ENCODE measurements at places on chromosomes 4 and X.

- no peak for DNase-seq
These were observed 562.5 kb downstream of the CCSER1 start for GRCh38 chr4:90689739-90690138.

GRCh38 chr4:164413743-164414142 lies 340.2 kb upstream of the SMIM31 start:
- DNase-seq = no peak

GRCh38 chr4:93178279-93178678 lies 650.3 kb upstream of the ATOH1 start:
- no peak for DNase-seq

- no peak for DNase-seq
These were observed 907.1 kb downstream of the FSTL5 start for GRCh38 chr4:161256716-161257115.

DNA sequence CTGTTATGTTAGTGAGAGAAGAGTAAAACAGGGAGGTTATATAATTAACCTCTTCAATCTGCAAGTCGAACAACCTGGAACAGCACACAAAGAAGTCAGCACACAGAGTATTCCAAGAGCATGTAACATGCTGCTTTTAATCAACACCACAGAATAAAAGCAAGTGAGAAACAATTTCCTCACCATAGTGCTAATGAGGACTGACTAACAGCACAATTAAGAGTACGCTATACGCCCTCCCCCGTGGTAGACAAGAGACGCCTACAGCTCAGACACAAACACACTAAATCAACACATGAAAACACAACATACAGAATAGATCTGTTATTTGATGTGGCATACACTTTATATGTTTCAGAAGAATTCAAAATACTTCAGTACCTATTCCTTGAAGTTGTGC lies 103.0 kb downstream of the PPP3CA start:
- DNase-seq = peak; percentile 43

- DNase-seq = peak; percentile 51
These were observed at the start of gene RBMX2 for GRCh38 chrX:130401415-130402207. Gene RBMX2, plus strand, starts transcription at chrX:130401987. Its CDS starts 46 bp downstream, at chrX:130402033.

GRCh38 chr4:145625677-145626622 lies 6.8 kb downstream of the MMAA start:
- no peak for DNase-seq

DNA sequence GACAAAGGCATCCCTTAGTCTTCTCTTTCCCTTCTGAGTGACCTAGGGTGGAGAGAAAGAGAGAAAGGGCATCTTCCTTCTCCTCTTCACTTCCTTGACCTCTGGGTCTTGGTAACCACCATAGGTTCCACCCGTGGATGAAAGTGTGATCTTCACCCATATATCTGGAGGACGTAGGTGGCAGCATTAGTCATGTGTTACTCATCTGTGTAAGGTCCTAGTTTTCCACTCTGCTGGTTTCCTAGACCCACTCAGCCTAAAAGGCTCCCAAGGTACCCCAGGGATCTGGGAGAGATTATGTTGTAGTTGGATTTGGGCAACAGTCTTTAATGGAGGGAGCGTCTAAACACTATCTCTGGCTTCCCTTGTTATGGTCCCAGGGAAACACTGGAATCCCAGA lies 45.5 kb upstream of the RAB9B start:
- DNase-seq = no peak

GRCh38 chrX:17964871-17965270 lies 103.8 kb upstream of the RAI2 start:
- DNase-seq = no peak

DNA sequence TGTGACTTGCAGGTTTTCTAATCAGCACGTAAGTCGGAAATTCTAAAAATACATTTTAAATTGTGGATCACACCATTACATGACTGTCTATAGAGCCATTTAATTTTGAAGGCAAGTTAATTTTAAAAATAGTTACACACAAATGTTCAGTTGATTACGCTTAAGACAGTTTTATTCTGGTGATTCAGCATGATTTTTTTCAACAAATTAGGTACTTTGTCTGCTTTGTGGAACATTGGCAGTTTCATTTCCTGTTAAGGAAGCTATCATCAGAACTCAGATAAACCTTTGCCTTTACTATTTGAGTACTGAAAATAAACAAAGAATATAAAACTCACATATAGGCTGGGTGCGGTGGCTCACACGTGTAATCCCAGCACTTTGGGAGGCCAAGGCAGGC lies 19.5 kb downstream of the SAT1 start:
- no peak for DNase-seq

GRCh38 chr4:169105620-169106019 lies 95.6 kb upstream of the CBR4 start:
- DNase-seq = no peak

- DNase-seq = no peak
These were observed 213.7 kb downstream of the AFAP1 start for GRCh38 chr4:7725951-7726350.

DNA sequence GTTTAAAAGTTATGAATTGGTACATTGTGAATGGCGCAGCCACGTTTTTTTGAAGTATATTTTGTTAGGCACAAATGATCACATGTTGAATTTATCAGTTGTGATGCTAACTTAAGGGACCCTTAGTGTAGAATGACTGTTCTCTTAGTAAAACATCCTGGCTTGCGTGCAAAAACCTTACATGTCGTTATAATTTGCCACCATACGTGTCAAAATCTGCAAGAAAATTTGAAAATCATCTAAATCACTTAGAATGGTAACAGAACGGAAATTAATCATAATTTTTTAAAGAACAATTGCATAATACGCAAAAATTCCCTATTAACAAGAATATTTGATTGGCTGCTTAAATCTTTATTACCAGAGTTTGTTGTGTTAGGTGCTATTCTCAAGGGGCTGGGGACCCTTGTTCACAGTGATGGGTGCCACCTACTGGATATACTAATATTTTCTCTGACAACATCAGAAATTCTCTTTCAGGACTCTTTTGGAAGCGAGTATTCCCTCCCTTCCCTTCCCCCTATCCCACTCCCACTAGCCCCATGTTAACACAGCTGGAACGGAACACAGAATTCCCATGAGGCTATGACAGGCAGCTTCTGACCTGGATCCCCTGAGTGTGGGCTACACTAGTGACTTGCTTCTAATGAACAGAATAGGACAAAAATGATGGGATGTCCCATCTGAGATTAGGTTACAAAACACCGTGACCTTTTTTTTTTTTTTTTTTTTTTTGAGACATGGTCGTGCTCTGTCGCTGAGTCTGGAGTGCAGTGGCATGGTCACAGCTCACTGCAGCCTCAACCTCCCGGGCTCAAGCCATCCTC lies 71.8 kb downstream of the SUPT20HL2 start:
- no peak for DNase-seq

GRCh38 chrX:19064175-19064574 lies 58.1 kb downstream of the ADGRG2 start:
- DNase-seq = no peak

DNA sequence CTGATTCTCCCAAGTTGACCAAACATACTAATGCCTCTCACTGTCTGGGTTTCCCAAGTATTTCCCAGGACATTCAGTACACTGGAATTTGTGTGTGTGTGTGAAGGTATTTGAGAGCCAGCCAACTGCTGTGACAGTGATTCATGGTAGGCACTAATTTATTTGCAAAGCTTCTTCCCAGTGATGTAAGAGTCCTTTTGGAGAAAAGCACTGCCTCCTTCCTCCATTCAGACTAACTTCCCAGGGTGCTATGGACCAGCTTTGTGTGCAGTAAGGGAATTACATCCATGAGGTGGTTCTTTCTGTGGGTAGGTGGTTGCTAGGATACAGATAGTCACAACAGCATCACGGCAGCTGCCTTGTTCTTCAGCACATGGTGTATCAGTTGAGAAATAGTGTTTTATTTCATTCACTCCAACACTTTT lies 8.7 kb downstream of the EGF start:
- peak; percentile 1 for DNase-seq

DNA sequence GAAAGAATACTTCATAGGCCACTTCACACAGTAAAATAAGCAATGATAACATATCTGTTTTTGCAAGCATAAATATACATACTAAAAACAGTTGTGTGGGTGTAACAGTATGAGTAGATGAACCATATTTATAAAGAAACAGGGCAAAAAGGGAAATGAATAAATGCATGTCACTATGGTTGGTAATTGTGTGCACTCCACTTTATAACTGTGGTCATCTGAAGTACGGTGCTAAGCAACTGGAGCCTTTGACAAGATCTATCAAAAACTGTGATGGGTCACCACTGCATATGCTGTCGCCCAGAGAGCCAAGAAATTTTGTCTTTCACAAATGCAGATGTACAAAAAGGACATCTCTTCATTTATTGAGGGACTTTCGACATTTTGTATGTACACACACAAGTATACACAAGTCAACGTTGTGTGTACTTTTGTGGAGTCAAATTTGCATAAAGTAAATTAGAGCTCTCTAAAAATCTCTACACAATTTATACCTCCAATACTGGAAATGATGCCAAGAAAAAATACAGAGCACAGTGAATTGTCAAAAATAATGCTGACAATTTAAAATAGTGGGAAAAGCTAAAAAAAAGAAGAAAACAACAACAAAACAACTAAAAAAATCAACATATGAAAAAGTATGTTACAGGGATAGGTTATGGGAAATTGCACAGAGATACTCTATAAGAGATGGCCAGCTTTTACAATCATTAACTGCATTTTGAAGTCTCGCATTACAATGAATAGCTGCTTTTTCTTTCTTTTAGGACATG lies 123.1 kb upstream of the ENPEP start:
- no peak for DNase-seq

GRCh38 chr4:1187182-1187581 lies 14.8 kb upstream of the SPON2 start:
- no peak for DNase-seq

- no peak for DNase-seq
These were observed 143.2 kb downstream of the KIT start for GRCh38 chr4:54800831-54801530.

DNA sequence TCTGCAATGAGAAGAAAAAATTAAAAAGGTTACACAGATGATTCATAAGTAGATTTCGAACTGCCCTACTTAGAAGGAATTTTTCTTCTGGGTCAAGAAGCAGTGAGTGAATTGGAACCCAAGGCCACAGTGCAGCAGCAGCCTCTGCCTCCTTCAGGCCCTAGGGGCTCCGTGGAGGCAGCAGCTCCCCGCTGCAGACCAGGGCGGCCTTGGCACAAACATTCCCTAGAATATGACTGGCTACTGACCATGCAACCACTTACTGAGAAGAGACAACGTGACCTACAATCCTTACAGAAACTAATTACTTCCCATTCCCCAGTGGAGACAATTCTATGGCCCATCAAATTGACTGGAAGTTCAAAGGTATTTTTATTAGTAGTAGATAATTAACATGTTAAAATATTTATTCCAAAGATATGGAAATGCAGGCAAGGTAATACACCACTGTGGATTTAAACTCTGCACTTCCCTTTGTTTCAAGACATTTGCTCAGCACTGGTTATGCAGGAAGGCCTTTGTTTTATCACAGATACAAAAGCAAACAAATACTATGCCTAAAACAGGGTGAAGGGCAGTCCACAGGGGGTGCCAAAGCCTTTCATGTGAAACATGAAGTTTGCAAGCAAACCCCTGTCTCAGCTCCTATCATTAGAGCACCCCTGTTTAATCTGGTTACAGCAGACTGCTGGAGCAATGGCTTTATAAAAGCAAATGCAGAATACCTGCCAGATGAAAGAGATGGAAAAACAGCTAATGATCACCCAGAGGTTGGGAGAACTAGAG lies 59.2 kb downstream of the PCDH19 start:
- DNase-seq = no peak

DNA sequence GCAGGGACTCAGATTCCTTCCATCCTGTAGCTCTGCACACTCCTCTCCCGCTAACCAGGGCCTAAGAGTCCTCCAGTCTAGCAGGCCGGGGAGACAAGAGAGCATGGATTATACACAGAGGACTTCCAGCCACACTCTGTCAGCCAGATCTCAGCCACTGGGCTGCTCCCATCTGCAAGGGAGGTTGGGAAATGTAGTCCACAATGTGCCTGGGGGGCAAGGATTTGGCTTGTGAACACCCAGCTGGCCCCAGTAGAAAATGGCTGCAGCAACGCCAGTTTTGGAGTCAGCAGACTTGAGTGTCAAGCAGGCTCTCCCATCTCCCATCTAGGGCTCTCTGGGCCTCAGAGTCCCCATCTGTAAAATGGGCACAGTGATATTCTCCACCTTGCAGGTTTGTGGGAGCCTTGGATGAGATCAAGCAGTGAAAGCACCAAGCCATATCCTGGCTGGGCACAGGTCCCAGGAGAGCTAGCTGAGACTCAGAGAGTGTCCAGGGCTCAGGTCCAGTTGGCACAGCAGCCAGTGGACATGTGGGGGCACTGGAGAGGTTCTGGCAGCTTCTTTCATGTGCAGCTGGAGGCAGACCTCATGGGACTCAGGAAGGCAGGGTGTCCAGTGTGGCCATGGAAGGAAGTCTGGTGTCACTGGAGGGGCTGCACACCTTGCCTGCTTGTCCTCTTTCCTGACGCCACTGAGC lies 14.6 kb downstream of the PSAPL1 start:
- DNase-seq = no peak

DNA sequence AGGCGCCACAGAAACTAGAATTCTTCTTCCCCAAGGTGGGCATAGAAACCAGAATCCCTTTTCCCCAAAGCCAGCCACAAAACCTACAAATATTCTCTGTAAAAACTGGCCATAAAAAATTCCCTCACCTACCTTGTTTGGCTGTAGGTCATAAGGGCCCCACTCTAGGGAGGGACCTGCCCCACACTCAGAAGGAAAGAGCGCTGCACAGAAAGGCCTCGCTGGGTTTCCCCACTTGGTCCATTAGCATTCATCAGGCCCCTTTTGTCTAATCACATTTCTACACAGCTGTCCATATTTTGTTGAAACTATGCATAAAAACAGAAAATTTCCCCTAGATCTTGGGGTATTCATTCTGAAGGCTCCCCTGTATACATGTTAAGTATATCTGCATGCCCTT lies 54.1 kb downstream of the PHKA2 start:
- no peak for DNase-seq

DNA sequence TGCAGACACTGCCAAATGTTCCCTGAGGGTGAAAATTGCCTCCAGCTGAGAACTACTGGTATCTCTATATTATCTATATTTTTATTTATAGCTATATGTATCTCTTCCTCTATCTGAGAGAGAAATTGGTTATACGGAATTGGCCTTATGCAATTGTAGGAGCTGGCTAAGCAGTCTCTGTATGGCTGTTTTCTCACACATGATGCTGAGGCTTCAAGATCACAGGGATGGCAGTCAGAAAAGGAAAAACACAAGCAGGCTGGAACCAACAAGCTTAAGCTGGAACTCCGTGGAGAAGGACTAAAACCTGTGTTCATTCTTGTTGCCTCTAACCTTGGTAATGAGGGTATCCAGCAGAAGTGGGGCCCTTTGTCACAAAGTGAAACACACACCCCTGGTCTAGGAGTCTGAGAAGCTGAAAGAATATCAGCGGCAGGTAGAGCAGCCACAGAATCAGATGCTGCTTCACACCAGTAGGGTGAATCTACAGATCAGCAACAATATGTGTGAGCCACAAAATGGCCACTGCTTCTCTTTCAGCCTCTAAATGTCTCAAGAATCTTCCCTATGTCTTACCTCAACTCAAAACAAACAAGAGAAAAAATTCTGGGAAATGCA lies 166.5 kb upstream of the PPP1R2C start:
- DNase-seq = no peak
